ENCODE measurements at places on chromosomes 6 and 20. TPM values are rescaled to one million over a fixed set of nuclear protein-coding genes. Genes with fewer than 3 reads are reported as not detected.

DNA sequence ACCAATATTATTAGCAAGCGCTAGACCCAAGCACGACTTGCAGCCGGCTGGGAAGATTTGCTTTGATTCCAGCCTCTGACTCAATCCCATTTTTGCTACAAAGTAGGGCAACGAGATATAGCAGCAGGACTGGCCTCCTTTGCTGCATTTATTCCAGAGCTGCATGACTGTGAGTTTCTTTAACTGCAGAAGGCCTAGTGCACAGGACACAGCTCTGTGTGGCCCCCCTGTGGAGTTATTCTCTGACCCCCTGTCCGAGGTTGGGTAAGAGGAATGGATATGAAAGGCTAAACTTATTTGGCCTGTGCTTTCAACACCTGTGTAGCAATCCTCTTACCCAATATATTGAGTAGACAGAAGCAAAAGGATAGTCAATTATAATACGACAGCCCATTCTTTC is 133.3 kb upstream of the SPTLC3 start:
- no peaks in the 10 kb centered on the region for H3K36me3 ChIP-seq
- H3K27me3 ChIP-seq: no peaks in the 10 kb centered on the region
- H3K4me1 ChIP-seq: no peaks in the 10 kb centered on the region
- H3K4me3 ChIP-seq: no peak overlapping the region
- no peak for DNase-seq

- no peak for DNase-seq
- H3K4me1 ChIP-seq: no peaks in the 10 kb centered on the region
- no peaks in the 10 kb centered on the region for H3K36me3 ChIP-seq
- H3K27me3 ChIP-seq: no peaks in the 10 kb centered on the region
- H3K4me3 ChIP-seq: no peak overlapping the region
Observed at GRCh38 chr6:161459008-161459615, 185.3 kb upstream of the AGPAT4 start.

- no peak for DNase-seq
- H3K4me1 ChIP-seq: no peaks in the 10 kb centered on the region
- no peak overlapping the region for H3K4me3 ChIP-seq
- H3K27me3 ChIP-seq: no peaks in the 10 kb centered on the region
- no peak overlapping the region for H3K27ac ChIP-seq
Observed at GRCh38 chr6:98323605-98324004, 510.8 kb upstream of the POU3F2 start.

GRCh38 chr6:73548458-73549446 is 27.9 kb upstream of the EEF1A1 start:
- H3K4me3 ChIP-seq: no peak overlapping the region
- no peaks in the 10 kb centered on the region for H3K27me3 ChIP-seq
- DNase-seq: no peak
- H3K27ac ChIP-seq: no peak overlapping the region
- H3K4me1 ChIP-seq: no peaks in the 10 kb centered on the region

Gene SPDEF
- not detected for total RNA-seq

Measured in ascending aorta (tissue), 2 donors.